ENCODE measurements at places on chromosomes 13 and 19.

- no peak for DNase-seq
These were observed 427.2 kb downstream of the GPC6 start for GRCh38 chr13:93653776-93654175.

DNA sequence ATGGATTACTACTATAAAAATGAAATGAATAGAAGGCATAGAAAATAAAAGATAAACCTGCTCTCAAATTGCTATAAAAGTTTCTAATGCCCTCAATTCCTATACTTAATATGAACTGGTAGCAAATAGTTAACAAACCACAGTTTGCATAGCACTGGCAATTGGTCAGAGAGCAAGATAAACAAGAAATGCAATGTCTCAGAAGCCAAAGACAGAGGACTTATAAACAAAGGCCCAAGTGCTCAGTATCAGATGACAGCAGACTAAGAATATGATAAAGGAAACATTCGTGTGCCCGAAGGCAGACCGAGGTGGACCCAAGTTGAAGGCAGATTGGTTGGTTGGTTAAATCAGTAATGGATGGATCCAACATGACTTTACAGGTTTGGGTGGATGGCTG lies 50.6 kb downstream of the IPO5 start:
- DNase-seq = no peak

- no peak for DNase-seq
These were observed 70.9 kb upstream of the WASF3 start for GRCh38 chr13:26486550-26486949.

- peak; percentile 84 for DNase-seq
These were observed 50.3 kb upstream of the ANKRD10 start for GRCh38 chr13:110965038-110965754.

GRCh38 chr19:38255383-38256014 lies 675 bp downstream of the PPP1R14A start:
- no peak for DNase-seq

- no peak for DNase-seq
These were observed 9.2 kb upstream of the EDDM13 start for GRCh38 chr19:56263319-56263718.

GRCh38 chr13:98879957-98880356 lies 97.9 kb downstream of the DOCK9 start:
- DNase-seq = no peak

GRCh38 chr19:4583961-4584669 lies 24.6 kb upstream of the SEMA6B start:
- peak; percentile 22 for DNase-seq

DNA sequence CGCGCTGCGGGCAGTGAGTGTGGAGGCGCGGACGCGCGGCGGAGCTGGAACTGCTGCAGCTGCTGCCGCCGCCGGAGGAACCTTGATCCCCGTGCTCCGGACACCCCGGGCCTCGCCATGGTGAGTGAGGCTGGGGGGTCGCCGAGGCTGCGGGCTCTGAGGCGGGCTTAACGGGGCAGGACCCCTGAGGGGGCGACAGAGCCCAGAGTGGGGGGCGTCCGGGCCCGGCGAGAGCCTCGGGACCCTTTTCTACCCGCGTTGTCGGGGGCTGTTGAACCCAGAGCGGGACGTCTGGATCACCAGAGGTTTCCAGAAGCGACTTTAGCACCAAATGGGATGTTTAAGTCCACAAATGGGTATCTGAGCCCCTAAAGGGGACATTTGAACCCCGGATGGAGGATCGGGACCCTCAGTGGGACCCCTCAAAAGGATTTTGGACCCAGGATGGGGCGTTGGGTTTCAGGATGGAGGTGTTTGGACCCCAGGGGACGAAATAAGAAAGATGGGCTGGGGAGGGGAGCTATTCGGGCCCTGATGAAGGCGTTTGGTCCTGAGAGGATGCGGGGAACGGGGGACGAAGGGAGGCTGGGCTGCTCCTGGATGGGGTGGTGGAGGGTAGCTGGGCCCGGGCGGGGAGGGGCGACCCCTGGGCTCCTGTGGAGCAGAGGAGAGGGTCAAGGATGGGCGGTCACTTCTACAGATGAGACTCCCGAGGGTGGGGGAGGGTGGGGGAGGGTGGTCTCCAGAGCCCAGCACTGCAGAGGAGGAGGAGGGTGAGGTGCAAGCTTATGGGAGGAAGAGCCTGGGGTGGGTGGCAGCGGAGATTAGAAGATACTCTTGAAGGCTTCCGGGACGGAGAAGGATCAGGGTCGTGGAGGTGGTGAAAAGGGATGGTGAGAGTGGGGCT lies at the start of gene CALM3:
Gene CALM3 (plus strand): TSS at position 13 of the 907 bp plus-strand sequence. CDS start 105 bp downstream, at position 118.
- no peak for DNase-seq

GRCh38 chr19:33621811-33622504 lies at the start of gene CHST8:
Gene CHST8, plus strand, starts transcription at chr19:33621953. Its CDS starts 67,309 bp downstream, at chr19:33689262.
- peak; percentile 46 for DNase-seq

GRCh38 chr19:49997709-49998108 lies 27.5 kb downstream of the VRK3 start:
- DNase-seq = peak; percentile 45

GRCh38 chr19:44072543-44073401 lies 813 bp downstream of the ZNF284 start:
- DNase-seq = no peak

Measured in NCI-H226 (cell line).